EL (cell line): ENCODE measurements at places on chromosomes 16 and 17.
A peak's percentile ranks its signal among the peaks of the same experiment; 100 is the strongest.

DNA sequence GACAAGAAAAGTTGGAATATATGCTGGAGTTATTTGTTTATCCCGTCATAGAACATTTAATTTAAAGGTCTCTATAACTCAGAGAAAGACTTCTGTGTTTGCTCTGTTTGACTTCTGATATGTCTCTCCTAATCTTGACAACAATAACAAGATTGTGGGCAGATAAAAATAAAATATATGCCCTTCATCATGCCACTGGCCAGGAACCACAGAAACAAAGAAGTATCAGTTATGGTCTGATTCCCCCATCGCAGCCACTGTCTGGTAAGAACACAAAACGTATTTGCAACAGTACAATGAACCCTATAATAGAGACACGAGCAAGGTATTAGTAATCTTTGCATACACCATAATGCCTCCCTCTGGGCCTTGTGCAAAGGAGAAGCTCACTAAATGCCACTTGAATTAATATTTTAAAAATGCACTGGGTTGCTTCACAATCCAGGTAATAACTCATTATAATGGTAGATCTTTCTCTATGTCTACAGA is 1498.3 kb downstream of the CDH11 start:
- no peak for DNase-seq

- no peak for DNase-seq
Observed at GRCh38 chr17:68195667-68196393, 52.0 kb upstream of the AMZ2 start.

DNA sequence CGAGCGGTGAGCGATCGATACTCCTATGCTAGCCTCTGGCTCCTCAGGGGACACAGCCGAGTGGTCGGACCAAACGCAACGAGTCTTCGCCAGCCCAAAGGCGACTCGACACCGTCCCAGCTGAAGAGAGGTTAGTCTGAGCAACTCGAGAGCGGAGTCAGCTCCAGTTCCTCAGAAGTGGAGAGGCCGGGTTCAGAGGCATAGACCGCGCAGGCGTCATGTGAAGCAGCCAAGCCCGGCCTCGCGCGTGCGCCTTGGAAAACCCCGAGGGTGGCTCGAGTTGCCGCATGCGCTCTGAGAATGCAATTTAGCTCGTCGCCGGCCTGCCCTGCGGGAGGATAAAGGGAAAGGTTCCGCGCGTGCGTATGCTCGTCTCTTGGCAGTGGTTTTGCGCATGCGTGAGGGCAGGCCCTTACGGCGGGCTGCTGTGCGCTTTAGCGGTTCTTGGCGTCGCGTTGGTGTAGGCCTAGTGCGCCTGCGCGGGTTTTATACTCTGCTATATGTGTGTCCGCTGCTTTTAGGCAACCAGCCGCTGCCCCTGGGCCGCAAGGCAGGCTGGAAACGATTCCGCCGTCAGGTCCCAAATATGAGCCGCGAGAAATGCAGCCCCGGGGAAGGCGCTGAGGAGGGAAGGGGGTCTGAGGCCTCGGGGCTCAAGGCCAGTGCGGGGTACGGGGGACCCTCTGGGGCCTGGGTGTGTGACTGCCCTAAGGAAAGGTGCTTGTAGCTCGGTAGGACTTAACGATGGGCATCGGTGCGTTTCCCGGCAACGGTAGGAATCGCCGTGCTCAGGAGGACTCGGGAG is at the start of gene KDM8:
Gene KDM8, plus strand, starts transcription at position 20 of the 805 bp plus-strand sequence. CDS start 6,598 bp downstream, outside the sequence.
- peak; percentile 99 for DNase-seq

DNA sequence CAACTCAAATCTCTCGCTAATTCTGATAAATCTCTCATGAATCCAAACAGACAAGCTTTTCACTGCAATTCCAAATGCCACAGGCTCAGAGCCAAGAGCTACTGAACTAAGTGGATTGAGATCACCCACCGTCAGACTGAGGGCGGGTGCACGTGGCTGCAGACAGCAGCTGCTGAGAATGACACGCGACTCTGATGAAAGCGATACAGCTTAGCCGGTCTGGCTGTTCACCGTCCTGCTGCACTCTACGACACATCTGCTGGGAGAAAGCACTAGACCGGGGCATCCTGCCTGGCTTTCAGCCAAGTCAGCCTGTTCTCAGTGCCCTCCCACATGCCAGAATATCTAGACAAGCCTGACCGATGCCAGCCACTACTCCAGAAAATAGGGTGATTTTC is 42.6 kb downstream of the KLHDC4 start:
- peak; percentile 18 for DNase-seq

GRCh38 chr16:90048347-90048722 is 28.8 kb downstream of the PRDM7 start:
- no peak for DNase-seq

GRCh38 chr16:11877374-11877773 is 26.0 kb upstream of the RSL1D1 start:
- peak; percentile 35 for DNase-seq

DNA sequence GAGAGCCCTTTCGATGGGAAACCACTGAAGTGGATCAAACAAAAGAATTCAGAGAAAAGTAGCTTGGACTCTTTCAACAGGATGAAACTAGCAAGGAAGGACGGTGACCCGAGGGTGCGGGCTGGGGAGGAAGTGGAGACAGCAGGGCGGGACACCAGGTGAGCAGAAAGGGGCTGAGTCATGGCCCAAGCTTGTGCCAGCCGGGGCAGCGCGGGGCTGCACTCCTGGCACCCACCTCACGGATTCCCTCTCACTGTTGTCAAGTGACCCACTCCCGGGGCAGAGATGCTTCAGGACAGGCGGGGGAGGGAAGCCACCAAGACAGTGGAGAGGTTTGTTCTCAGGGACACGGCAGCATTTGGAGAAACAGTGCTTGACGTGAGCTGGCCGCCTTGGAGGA is 10.7 kb upstream of the RNF222 start:
- DNase-seq, result no peak

- peak; percentile 46 for DNase-seq
Observed at GRCh38 chr17:3935825-3936355, 19.6 kb upstream of the P2RX1 start.

GRCh38 chr17:76161619-76162266 is 20.7 kb upstream of the FOXJ1 start:
- no peak for DNase-seq

DNA sequence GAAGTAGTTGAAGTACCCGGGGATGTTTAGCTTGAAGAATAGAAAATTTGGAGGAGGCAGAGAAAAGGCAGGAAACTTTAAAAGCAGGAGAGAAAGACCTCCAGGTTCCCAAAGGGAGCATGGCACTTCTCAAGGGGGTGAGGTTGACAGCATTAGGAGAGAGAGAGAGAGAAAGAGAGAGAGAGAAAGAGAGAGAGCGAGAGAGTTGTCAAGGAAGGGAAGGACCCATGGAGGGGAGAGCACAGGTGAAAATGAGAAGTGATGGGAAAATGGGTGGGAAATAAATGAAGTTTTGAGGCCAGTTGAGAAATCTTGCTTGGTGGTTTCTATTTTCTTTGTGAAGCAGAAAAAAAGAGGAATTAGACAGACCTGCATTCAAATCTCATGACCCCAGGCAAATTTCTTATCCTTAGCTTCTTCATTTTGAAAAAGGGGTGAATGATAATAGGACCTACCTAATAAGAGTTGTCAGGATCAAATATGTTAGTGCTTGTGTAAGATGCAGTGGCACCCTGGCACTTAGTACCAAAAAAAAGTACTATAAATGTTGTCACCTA is 24.0 kb downstream of the PRKCB start:
- no peak for DNase-seq

- DNase-seq, result no peak
Observed at GRCh38 chr17:42683407-42684034, 1.2 kb downstream of the CNTNAP1 start.
